CD4-positive, alpha-beta T cell treated with Interferon gamma for 1 hour (primary cell): ENCODE measurements at places on chromosomes 13 and 19.

DNA sequence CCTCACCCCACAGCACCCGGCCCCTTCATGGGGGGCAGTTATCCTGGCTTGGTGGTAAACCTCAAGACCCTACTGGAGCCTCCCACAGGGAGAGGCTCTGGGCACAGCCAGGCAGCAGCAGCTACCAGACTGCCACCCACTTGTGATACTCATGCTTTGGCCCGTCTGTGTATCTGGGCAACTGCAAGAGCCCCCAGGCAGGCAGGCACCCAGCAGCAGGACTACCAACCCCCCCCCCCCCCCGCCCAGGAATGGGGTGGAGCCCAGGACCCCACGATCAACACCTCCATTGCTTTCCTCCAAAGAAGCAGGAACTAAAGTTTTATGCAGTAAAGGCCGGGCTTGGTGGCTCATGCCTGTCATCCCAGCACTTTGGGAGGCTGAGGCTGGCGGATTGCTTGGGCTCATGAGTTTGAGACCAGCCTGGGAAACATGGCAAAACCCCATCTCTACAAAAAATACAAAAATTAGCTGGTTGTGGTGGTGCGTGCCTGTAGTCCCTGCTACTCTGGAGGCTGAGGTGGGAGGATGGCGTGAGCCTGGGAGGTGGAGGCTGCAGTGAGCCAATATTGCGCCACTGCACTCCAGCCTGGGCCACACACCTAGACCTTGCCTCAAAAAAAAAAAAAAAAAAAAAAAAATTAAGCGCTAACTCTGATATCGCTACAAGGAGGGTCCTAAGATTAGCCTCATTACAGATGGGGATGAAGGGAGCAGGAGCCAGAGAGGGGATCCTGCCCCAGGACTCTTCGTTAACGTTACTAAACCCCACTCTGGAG, 1.1 kb upstream of the LYL1 start:
- no peak for DNase-seq

- no peak for DNase-seq
These were observed 7.6 kb downstream of the SIRT2 start for GRCh38 chr19:38891771-38892170.

DNA sequence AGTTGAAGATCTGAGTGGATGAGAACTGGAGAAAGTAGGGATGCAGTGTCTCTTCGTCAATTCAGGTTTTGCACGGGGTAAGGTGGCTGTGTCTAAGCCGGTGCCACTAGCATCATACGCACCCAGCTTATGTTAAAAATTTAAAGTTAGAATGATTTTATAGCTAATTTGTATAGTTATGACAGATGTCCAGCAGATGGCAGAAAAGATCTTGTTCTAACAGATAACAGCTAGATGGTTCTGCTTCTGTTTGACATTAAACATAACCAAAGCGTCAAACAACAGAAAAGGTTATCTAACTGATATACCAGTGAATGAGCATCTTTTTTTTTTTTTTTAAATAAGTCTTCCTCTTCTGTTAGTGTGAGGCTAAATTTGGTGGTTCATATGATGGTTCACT, 18.8 kb upstream of the EDDM13 start:
- DNase-seq = no peak

DNA sequence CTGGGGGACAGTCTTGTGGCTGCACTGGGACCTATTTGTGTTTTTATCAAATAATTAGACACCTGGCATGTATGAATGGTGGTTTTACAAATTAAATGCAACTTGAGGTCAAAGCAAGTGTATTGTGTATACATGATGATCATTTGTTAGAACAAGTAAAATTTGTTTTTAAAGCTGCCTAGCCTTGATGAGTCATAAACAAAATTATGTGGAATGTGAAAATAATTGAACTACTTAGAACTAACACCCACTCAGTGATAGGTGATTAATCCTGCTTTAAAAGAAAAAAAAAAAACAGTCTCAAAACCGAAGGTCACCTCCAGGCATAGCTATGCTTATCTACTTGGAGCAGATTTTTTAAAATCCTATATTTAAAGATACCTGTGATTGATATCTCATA, 770.3 kb upstream of the SLITRK5 start:
- no peak for DNase-seq

GRCh38 chr19:11658970-11659369, 61.7 kb downstream of the ZNF627 start:
- no peak for DNase-seq

DNA sequence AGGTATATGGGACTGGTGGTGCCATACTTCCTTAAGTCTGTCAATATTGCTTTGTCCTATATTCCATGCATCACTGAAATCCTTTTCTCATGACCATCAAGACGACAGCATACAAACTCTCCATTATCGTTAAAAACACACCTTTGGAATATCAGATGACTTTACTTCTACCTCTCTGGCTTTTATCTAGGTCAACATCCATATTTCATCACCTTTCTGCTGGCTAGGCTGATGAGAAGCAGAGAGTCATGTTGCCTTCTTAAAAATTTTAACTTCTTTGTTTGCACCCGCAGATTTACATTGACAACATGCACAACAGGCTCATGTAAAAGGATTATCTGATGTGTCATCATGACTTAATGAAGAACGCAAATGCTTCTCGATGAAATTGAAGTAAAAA, 771.4 kb downstream of the OLFM4 start:
- DNase-seq = no peak

DNA sequence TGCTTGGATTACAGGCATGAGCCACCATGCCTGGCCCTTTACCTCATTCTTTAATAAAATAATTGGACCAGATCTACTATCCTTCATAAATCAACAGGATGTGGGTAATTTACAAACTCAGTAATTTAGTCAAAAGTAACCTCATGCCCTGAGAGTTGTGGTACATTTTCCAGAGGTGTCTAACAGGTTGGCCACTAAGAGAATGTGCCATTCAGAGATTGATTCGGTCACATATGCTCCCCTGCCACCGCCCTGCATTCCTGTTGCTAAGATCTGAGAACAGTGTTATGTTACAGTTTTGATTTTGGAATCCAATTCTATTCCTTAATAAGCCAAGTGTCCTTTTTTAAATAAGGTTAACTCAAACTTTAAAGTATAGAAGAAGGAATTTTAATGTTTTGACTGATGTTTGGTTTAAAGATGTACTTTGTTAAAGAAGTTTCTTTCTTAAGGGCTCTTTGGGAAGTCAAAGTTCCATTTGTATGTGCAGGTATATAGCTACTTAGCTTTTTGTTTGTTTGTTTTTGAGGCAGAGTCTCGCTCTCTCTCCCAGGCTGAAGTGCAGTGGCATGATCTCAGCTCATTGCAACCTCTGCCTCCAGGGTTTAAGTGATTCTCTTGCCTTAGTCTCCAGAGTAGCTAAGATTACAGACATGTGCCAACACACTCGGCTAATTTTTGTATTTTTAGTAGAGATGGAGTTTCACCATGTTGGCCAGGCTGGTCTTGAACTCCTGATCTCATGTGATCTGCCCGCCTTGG, 29.2 kb downstream of the PHF11 start:
- DNase-seq = no peak

GRCh38 chr19:17950310-17951156, 16.4 kb upstream of the KCNN1 start:
- peak; percentile 68 for DNase-seq

- DNase-seq = no peak
These were observed 10.2 kb downstream of the GAS6 start for GRCh38 chr13:113853518-113854237.
